ENCODE measurements at places on chromosomes 3 and 15. TPM values are rescaled to one million over a fixed set of nuclear protein-coding genes. Genes with fewer than 3 reads are reported as not detected.

DNA sequence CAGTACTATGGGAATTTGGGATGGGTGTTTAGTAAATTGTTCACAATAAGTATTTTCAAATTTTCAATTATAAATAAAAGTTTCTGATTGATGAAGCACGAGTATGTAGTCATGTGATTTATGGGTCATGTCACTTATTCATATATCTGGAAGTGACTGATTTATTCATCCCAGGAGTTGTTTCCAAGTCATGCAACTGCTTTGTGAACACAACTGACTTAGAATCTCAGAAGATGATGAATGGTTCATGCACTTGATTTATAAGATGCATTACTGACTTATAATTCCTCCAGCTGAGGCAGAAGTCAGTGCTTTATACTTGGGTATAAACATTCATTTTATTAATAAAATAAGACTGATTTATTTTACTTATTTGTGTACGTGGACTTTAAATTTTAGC is 137.8 kb upstream of the CBLB start:
- DNase-seq: no peak

- no peak for DNase-seq
Observed at GRCh38 chr15:82307714-82308081, 41.6 kb downstream of the GOLGA6L10 start.

The SNTN gene
- not detected for total RNA-seq

DNA sequence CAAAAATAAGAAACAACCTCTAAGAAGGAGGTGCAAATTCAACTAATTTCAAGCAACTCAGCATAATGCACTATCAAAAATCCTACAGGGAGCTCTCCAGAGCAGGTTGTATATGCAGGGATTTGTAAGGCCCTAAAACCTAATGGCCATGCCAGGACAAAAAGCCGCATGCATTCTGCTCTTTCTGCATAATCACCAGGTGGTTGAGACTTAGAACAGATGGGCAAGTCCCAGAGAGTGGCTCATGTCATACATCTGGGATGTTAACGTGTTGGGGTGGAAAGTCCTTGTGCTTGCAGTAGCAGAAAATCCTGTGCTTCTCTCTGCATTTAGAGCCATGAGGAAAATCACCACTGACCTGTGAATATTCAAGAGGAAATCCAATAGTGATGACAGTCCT is 1002.9 kb downstream of the AGBL1 start:
- DNase-seq: no peak

The CYP11A1 gene
- total RNA-seq: 0.56 TPM

DNA sequence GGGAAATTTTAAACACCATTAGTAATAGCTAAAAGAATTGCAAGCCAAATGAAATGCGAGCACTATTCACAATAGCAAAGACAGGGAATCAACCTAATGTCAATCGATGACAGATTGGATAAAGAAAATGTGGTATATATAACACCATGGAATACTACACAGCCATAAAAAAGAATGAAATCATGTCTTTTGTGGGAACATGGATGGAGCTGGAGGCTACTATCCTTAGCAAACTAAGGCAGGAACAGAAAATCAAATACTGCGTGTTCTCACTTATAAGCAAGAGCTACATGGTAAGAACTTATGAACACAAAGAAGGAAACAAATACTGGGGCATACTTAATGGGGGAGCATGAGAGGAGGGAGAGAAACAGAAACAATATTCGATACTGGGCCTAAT is 85.2 kb downstream of the FMN1 start:
- DNase-seq: no peak

- DNase-seq: no peak
Observed at GRCh38 chr15:64287953-64288352, 68.0 kb downstream of the CSNK1G1 start.

The TRIM42 gene
- 0.13 TPM for total RNA-seq

DNA sequence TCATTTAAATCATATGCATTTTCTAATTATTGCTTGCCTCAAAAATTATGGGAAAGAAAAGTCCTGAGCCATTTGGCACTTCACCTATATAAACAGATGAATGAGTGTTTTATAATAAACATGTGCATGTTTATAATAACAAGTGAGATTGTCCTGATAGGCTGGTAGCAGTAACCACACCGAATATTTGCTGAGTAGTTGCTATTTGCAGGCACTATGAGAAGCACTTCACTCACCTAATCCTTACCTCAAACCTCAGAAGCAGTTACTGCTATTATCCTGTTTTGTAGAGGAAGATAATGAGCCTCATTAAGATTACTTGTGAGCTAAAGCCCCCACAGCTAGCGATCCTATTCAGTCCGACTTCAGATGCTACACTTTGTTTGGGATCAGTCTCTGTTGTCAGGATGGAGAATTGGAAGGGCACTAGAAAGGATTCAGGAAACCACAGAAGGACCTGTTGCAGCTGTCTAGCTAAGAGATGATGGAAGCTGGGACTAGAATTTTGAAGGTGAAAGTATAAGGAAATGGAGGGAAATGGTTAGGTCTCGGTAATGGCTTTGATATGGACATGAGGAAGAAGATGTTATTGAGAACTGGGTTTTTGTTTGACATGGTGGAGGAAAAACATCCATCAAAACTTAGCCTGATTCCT is 28.4 kb upstream of the MAGI1 start:
- no peak for DNase-seq

The IQCF5 gene
- total RNA-seq: not detected

The ARRDC4 gene
- total RNA-seq: 48.6 TPM

- no peak for DNase-seq
Observed at GRCh38 chr3:127485396-127486170, 105.0 kb downstream of the TPRA1 start.

GRCh38 chr3:187367561-187368103 is 553 bp upstream of the RTP4 start:
- peak; percentile 4 for DNase-seq

The NR1I2 gene
- 0.54 TPM for total RNA-seq

The SCN11A gene
- total RNA-seq: 0.13 TPM

- no peak for DNase-seq
Observed at GRCh38 chr3:172929451-172929850, 178.9 kb downstream of the ECT2 start.

DNA sequence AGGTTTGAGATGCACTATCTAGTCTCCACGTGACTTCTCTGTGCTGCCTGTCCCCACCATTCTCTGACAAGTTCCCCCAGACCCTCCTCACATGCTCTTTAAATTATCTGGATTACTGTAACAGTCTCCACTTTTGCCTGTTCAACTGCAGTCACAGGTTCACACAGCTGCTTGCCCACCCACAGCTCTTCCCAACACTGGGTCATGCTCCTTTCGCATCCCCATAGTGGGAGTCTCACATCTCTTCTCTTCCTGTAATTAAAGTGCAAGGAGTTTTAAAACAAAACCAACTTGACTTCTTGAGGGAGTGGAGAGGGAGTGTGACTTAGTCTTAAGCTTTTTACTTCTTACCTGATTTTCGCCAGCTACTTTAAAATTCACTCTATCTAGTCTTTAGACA is 178.8 kb downstream of the PLCL2 start:
- no peak for DNase-seq

GRCh38 chr3:33989229-33989628 is 190.8 kb downstream of the PDCD6IP start:
- no peak for DNase-seq

DNA sequence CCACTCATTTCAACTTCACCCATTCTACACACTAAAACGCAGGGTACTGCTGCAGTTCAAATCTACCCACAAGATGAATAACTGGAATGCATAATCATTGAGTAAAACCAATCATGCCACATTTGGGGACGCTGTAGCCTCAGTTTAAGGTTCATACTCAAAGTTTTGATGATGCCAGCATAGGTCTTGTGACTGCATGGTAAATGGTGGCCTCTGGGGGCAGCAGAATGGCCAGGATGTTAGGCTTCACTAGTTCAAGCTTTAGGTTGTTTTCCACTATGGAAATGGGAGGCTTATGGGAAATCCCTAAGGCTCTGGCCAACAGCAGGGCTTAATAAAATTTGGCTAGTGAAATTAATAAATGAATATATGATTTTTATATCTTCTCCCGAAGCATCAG is 104.3 kb upstream of the TSC22D2 start:
- DNase-seq: no peak

- DNase-seq: peak; percentile 18
Observed at GRCh38 chr15:64461721-64462162, 1.4 kb downstream of the ZNF609 start.

GRCh38 chr15:95646484-95647273 is 683.8 kb upstream of the NR2F2 start:
- DNase-seq: no peak

- no peak for DNase-seq
Observed at GRCh38 chr3:37183375-37183831, 9.0 kb upstream of the LRRFIP2 start.

DNA sequence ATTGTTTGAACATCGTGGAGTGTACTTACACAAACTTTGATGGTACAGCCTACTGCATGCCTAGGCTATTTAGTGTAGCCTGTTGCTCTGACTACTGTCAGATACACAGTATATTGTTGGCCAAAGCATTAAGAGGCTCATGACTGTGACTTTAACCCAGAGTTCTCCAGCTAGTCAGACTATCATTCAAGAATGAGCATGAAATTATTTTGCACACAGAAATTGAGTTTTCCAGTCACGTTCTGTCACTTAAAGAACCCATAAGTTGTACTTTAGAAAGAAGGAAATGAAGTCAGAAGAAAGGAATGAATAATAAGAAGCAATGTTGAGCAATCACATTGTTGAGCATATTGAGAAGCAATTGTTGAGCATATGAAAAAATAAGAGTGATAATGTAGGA is 37.6 kb upstream of the SLC22A13 start:
- DNase-seq: no peak

The GRIP2 gene
- total RNA-seq: 0.22 TPM

The TJP1 gene
- total RNA-seq: 107 TPM

- no peak for DNase-seq
Observed at GRCh38 chr3:67907735-67908134, 253.3 kb upstream of the SUCLG2 start.

The CAV3 gene
- not detected for total RNA-seq

- no peak for DNase-seq
Observed at GRCh38 chr3:102353805-102354204, 81.0 kb upstream of the ZPLD1 start.

DNA sequence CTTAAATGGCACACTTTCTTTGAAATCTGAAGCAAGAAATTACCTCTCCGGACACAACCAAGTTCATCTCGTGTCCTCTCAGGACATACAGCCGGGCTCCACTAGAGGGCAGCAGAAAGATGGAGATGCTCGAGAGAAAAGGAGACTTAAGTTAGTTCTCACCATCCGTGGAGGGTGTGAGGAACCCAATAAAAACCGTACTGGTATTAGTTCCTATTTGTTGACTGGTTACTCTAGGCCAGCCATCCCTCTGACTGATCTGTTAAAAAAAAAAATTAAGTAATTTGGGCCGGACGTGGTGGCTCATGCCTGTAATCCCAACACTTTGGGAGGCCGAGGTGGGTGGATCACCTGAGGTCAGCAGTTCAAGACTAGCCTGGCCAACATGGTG is 7.9 kb upstream of the CYP11A1 start:
- peak; percentile 81 for DNase-seq

The CCR8 gene
- total RNA-seq: not detected

DNA sequence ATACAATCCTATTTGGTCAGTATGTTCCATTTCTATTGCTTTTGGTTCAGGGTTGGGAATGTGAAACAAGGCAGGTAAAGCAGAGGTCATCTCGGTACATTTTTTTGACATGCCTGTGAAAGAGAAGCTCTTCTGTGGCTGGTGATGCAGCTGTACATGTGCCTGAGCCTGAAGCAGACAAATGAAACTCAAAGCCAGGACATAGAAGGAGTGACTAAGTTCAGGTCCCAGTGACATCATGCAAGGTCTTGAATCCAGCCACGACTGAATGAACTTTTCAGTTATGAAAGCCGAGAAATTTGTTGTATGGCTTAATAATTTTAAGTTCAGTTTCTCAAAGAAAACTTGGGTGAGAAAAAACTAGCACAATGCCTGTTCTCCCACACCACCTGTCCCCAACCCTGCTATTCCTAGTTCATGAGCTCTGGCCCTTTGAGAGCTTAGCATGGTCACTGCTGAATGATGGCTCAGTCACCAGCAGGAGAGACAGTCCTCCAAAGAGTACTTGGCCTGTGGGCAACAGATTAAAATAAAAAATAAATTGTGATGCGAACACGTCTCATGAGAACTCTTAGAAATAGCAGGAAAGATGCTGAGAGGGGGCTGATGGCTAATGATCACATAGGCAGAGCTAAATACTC is 600.2 kb upstream of the GRM7 start:
- no peak for DNase-seq

The SAMMSON gene
- 0.75 TPM for total RNA-seq

GRCh38 chr3:150363420-150363819 is 44.7 kb upstream of the TSC22D2 start:
- DNase-seq: no peak

The ZIC1 gene
- not detected for total RNA-seq
